ENCODE measurements at places on chromosomes 4 and X.

GRCh38 chr4:94698187-94698586 lies 59.6 kb upstream of the BMPR1B start:
- no peak for DNase-seq

- no peak for DNase-seq
Measured at GRCh38 chr4:24570172-24570571, 14.2 kb downstream of the DHX15 start.

DNA sequence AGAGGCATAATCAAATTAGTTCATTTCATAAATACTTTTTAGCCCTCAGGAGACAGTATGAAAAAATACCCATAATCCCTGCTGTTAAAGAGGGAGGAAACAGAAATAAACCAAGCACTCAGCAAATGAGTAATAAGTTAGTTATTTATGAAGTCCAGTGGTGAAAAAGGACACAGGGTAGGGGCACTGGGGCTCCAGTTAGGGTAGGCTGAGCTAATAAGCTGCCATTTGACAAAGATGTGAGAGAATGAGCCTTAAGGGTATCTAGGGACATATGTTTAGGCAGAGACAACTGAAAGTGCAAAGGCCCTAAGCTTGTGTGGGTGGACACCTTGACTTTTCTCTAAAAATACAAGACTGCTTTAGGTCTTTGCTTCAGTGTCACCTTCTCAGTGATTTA lies 94.4 kb downstream of the IL15 start:
- DNase-seq, result no peak

- no peak for DNase-seq
Measured at GRCh38 chrX:136711147-136711546, 63.2 kb downstream of the CD40LG start.

DNA sequence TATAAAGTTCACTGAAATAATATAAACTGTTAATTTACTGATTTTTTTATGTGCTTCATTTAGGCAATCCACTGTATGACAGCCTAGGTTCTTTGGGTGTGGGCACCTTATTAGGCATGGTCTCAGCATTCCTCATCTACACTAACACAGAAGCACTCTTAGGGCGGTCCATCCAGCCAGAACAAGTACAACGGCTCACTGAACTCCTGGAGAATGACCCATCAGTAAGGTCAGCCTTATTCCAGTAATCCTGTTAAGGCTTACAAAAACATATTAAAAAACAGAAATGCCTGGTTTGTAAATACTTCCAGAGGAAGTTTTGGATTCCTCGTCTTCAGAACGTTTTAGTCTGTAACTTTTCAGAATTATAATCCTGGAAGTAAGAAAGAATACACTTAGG lies 80.1 kb downstream of the SLC30A9 start:
- DNase-seq, result no peak

DNA sequence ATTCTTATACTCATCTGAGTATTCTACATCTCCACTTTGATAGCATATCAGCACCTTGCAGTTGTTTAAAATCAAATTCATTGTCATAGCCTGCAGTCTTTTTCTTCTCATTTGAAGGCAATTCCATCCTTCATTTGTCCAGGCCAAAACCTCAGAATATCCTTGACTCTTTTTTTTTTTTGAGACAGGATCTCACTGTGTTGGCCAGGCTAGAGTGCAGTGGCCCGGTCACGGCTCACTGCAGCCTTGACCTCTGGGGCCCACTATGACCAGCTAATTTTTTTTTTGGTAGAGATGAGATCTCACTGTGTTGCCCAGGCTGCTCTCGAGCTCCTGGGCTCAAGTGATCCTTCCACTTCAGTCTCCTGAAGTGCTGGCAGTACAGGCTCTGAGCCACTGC lies 2.6 kb downstream of the MRPL1 start:
- no peak for DNase-seq

GRCh38 chrX:135112096-135112729 lies 8.1 kb downstream of the ETDB start:
- peak; percentile 7 for DNase-seq

GRCh38 chrX:77223046-77223445 lies 224.1 kb upstream of the FGF16 start:
- DNase-seq, result no peak
